ENCODE measurements at places on chromosomes 11 and 22.

DNA sequence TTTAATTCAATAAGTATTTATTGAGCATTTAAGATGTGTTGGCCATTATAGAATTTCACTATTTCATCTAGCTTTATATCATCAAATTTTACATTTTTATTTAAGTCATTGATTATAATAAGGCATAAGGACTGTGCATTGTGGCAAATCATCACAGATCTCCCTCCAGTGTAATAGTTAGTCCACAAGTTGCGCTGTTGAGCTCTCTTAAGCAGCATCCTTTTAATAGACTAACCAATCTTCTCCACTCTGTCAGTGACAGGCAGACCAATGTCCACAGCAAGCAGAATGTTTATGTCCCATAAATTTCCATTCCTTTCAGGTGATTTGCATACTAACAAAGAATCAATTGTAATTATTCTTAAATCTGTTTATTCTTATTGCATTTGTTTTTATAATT, 595.3 kb upstream of the CCDC90B start:
- no peak for DNase-seq

GRCh38 chr11:44540667-44541066, 24.8 kb upstream of the CD82 start:
- DNase-seq = no peak

- no peak for DNase-seq
These were observed 76.4 kb upstream of the DRD2 start for GRCh38 chr11:113551645-113552044.

DNA sequence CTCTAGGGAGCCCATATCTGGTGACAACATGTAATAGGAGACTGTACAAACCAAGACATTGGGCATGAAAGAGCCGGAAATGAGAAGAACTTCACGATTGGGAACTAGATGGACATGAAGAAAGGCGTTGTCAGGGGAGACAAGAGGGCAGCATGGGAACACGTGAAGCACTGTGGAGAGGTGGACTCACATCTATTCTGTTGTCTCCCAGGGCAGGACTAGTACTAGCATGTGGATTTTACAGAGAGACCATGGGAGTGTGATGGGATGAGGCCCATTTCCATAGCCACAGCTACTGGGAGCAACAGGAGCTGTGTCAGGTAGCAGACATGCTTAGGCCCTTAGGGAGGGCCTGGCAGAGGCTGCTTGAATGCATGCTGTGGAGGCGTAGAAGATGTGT, 333.9 kb downstream of the OPCML start:
- DNase-seq = no peak

DNA sequence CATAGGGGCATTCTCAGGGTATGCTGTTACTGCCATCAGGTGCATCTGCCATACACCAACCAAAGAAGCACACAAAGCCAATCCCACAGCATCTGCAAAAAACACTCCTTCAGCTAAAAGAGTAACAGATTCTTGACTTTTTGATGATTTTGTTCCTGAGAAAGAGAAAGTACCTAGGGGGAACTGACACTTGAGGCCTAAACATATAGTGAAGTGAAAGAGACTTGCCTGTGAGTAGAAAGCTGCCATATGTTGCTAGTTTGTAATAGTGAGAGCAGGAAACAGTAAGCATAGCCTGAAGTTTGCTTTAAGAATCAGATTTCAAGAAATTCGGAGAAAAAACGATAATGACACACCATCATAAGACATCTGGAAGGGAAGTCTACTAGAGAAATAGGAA, 97.9 kb upstream of the CTSC start:
- DNase-seq = no peak

- DNase-seq = peak; percentile 49
These were observed 13.0 kb upstream of the EIF3D start for GRCh38 chr22:36541831-36542411.

- DNase-seq = no peak
These were observed 30.7 kb downstream of the PPP2R1B start for GRCh38 chr11:111735262-111736116.

- DNase-seq = no peak
These were observed 25.8 kb downstream of the LARGE1 start for GRCh38 chr22:33894515-33894914.

GRCh38 chr22:23911318-23911980, 17.3 kb downstream of the MIF start:
- no peak for DNase-seq

DNA sequence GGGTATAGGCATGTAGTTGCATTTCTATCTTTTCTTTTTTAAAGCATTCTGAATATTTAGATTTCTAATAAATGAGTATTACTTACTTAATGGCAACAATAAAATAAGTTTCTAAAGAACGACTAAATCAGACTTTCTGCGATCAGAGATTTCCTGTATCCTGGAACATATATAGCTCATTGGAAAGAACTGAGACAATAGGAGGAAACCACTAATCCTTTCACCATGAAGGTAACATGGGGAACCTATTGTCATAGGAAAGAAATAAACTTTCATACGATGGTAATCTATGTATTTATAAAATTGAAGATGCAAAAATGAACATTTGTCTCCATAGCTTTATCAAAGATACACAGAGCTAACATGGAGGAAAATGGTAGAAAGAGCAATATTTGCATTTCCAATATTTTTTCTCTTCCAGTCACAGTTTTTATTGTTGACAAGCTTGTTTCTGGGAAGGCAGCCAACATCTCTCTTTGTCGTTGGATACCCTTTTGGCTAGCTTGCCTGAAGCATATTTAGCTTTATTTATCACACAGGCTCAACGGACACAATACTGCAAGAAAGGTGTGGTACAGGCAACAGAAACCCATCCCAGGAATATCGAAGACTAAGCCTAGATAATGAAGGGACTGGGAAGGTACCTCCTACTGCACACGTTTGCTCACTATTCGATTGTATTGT, 293.3 kb upstream of the MPPED2 start:
- DNase-seq = no peak

DNA sequence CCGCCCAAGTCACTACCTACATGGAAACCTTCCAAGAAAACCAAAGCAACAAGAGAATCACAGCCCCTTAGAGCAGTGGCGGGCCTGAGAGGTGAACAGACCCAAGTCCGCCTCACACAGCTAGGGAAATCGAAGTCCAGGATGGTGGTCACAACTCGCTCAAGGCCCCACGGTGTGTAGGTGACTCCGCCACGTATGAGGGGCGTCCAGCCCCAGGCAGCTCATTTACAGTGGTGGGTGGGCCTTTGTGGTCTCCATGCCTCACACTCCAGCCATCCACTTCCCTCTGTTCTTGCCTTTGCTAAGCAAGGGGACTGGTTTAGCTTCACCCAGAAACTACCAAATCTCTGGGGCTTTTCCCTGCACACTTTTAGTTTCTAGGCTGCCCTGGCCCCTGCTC, 9.7 kb upstream of the TCF20 start:
- no peak for DNase-seq

DNA sequence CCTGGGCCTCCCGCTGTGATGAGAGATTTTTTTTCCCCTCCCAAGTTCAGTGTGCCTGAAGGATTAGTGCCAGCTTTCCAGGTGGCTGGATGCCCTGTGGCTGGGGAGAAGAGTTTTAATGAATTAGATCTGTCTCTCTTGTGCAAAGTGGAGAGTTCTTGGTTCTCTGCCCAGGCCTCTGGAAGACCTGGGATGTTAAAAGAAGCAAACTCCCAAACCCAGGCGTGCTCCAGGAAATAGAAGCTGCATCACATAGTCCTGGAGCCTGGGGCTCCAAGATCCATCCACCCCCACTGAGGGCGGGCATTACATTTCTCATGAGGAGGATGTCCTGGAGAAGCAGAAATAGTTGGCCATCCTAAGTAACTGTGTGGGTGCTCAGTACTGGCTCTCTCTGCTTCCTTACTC, 30.6 kb downstream of the SDHAF2 start:
- DNase-seq = no peak

DNA sequence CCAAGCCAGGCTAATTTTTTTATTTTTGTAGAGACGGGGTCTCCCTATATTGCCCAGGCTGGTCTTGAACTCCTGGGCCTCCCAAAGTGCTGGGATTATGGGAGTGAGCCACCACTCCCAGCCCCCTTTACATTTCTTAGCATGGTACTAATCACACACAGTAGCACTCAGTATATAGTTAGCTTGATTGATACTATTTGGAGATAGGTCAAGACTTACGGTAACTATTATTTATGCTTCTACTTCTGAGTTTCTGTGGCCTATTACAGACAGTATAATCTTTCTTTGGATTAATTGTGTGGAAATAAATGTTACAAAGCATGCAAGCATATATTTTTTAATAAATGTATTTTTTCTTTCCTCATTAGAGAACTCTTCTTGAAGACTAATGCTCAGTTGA, 192.2 kb downstream of the UVRAG start:
- no peak for DNase-seq

DNA sequence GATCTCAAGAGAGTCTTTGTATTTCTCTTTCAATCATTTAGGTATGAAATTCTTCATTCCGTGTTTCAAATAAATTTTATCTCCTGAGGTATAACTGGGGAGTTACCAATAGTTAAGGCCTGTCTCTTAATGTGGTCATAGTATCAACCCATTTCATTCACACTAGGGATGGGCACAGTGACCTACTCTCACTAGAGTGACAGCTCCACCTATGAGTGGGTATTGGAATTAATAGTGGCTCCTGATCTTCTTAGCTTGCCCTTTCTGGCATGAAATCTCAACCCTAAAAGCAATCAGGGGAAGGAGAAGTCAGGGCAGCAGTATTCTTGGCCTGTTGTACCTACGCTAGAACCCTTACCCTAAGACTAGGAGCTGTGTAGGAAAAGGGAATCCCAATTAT, 507.7 kb downstream of the FAM181B start:
- no peak for DNase-seq

DNA sequence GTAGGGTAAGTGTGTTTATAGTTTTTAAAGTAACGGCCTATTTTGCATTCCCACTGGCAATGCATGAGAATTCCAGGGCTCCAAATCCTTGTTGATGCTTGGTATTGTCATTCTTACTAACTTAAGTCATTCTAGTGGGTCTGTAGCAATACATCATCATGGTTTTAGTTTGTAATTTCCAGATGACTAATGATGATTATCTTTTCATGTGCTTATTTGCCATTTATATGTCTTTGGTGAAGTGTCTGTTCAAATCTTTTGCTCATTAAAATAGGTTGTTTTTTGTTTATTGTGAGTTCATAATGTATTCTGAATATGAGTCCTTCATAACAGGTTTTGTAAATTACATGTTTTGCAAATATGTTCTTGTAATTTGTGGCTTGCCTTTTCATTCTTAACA, 31.2 kb downstream of the MTMR3 start:
- DNase-seq = no peak

GRCh38 chr11:105769627-105770026, 159.8 kb downstream of the GRIA4 start:
- no peak for DNase-seq

GRCh38 chr22:42621505-42622002, 6.9 kb upstream of the POLDIP3 start:
- DNase-seq = peak; percentile 55

DNA sequence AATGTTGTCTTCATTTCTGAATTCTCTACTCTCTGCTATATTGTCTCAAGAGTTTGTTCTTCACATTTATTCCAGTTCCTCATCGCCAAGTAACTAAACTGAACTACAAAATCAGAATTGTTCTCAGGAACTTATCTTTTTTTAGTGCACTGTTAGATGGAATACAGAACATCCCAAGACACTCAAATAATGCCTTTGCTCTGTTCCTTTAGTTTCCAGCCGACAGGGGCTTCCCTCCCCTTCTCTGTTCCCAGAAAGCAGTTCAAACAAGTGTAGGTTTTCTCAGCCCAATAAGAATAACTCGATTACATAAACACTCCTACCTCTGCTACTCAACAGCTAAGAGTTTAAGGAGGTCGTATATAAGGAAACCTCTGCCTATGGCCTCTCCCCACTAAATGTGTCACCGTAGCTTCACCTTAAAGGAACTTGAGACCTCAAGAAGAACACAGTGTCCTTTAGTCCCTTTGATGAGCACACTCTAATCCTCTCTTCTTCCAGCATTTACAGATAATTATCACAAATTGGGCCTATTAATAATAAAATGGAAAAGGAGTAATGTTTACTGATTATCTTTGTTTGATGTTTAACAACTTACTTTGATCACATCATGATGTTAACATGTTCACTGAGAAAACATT, 6.9 kb downstream of the POU2AF3 start:
- DNase-seq = no peak

DNA sequence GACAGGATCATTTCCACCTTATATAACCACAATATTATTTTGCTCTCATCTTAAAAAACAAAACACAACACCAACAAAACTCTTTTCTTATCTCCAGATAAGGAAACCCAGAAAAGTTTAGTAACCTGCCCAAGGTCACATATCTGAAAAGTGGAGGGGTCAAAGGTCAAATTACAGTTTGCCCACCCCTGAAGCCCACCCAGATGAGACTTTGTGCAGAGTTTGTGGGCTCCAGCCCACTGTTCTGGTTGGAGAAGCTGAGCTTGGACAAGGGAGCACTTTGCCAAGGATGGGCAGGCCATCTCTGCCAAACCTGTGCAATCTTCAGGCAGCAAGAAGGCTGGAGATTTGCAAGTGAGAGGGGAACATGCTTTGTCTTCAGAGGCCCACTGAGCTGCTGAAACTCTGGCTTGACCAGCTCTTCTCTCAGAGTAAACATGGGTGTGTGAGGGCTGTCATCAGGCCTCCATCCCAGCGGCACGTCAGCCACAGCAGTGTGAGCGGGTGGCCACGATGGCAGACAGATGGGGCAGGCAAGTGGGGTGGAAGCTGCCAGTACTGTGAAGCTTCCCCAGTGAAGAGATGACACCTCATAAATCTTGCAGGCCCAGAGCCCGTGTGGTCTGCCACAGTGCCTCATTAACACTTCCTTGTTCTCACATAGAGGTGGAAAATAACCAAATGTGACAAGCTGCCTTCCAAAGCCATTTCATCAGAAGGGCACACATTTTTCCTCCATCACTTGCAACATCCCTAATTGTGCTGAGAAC, 111.8 kb downstream of the CCDC81 start:
- no peak for DNase-seq

- no peak for DNase-seq
These were observed 219.6 kb downstream of the C11orf87 start for GRCh38 chr11:109641549-109641948.

- no peak for DNase-seq
These were observed 25.9 kb upstream of the MMP13 start for GRCh38 chr11:102981324-102981910.

DNA sequence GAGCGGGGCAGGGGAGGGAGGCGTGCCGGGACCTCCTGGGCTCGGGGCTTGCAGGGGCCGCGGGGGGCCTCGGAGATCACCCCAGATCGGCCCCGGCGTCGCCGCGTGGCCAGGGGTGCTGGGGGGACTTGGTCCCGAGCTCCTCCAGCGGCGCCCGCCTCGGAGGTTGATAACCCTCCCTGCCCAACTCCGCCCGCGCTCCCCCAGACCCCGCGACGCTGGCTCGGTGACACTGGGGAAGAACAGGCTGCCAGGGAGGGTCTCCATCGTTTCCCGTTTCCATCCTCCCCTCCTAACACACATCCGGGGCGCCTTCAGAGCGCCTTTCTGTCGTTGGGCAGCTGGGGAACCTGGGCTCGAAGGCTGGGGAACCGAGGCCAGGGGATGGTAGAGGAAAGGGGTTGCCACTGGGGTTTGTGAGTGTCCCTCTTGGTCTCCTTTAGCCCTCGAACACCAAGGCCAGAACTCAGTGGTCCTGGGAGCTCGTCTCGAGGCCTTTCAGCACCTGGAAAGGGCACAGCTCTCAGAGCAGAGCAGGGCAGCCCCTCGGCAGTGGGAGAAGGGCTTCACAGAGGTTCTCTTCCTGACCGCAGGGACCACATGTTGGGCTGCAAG, 431 bp downstream of the SLC37A2 start:
- DNase-seq = no peak

GRCh38 chr11:60765355-60765754, 8.7 kb downstream of the MS4A15 start:
- no peak for DNase-seq

- peak; percentile 23 for DNase-seq
These were observed 320 bp downstream of the CLTCL1 start for GRCh38 chr22:19291218-19291579.

Measured in stimulated activated CD4-positive, alpha-beta T cell treated with anti-CD3 and anti-CD28 coated beads, Interleukin-4, amount 100 ng/mL, for 1 hour (primary cell).